ENCODE measurements at places on chromosomes 4 and X. TPM values are rescaled to one million over a fixed set of nuclear protein-coding genes. Genes with fewer than 3 reads are reported as not detected.

Gene IL15
- total RNA-seq = 0.50 TPM

Gene HSFX1
- 2.4 TPM for total RNA-seq

DNA sequence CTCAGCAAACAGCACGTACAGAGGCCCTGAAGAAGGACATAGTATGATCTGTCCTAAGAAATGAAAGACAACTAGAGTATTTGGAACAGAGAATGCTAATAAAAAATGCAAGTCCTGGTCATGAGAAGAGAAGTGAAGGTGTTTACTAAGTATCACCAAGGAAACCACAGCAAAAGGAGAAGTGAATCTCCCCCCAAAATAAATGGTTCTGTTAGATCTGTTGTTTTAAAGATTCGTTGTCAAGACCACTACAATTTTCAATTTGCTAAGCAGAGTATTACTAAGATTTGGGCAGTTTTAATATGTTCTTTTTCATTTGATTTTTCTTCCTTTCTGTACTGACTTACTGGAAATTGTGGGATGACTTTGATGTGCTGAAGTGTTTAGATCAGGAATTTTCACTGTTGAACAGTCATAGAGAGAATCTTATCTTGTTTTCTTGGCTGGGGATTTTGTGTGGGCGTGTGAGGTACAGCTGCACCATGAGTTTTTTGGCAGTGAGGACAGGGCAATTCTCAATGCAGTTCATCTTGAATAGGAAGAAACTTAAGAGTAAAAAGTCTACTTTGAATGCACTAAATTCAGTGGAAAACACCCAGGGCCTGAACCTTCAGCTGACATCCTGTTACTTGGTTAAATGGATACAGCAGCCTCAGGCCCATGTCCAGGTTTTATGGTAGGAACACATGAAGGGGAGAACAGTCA lies 132.2 kb downstream of the STIM2 start:
- DNase-seq = no peak
- H3K36me3 ChIP-seq = no peaks in the 10 kb centered on the region
- H3K4me1 ChIP-seq = no peaks in the 10 kb centered on the region
- no peak overlapping the region for H3K4me3 ChIP-seq
- peak overlapping the region; percentile 50 for H3K27ac ChIP-seq
- H3K27me3 ChIP-seq = no peaks in the 10 kb centered on the region

GRCh38 chr4:14615671-14616070 lies 386.6 kb upstream of the CPEB2 start:
- no peaks in the 10 kb centered on the region for H3K27me3 ChIP-seq
- no peaks in the 10 kb centered on the region for H3K36me3 ChIP-seq
- H3K4me1 ChIP-seq = no peaks in the 10 kb centered on the region
- no peak overlapping the region for H3K27ac ChIP-seq
- H3K4me3 ChIP-seq = no peak overlapping the region

DNA sequence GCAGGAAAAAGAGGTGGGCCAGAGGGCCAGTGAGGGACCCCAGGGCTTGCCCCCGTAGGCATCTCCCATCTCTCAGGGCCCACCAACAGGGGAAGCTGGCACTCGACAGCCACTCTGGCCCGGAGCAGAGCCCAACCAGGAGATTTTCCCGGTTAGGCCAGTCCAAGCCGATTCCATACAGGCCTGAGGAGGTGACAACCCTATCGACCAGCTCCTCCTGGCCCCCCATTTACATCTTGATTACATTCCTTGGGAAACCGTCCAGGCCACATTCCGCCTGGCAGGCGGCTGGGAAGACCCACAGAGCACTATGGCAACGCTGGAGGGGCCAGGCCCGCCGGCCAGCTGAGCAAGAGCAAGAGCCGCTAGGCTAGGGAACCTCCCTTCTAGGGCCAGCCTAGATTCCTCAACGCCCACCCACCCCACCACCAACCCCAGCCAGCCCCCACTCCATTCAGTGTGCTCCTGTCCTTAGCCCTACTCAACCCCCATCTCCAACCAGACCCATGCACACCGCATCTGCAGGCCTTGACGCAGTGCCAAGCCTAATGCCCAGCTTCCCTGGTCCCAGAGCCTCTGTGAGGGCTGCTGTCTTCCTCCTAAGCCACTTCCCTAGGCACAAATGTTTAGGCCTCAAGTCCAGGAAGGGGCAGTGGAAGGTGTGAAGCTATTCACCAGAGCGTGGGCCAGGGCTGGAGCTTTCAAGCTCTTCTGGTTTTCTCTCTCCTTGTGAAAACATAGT lies 161.2 kb downstream of the EFNB1 start:
- H3K27ac ChIP-seq = peak overlapping the region; percentile 60
- no peaks in the 10 kb centered on the region for H3K36me3 ChIP-seq
- no peak overlapping the region for H3K4me3 ChIP-seq
- no peaks in the 10 kb centered on the region for H3K27me3 ChIP-seq
- DNase-seq = peak; percentile 88
- H3K4me1 ChIP-seq = no peaks in the 10 kb centered on the region

DNA sequence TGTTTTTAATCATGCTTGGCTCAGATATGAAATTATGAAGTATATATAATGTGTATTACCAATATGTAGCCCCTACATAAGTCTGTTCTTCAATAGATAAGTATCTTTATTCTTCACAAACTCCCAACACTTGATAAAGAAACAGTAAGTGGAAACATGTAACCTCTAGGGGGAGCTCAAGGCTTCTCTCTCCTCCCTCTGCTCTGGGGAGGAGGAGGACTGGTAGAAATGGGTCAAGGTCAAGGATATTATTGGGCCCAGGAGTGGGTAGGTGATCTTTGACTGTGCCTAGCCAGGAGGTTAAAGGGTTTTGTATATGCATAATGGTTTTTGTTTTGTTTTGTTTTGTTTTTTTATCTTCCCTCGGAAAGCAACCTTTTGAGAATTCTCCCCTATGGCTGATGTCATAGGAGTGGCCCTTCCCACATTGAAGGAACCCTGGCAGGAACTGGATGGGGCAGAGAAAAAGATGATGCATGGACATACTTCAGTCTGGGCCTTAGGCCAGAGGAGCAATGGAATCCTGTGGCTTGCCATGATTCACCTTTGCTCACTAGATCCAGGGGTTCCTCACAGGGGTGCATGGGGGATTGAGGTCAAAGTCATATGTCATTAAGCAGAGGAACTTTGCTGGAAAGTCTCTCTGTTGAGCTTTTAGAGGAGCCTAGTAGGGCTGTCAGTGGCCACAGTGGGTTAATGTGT lies 460.3 kb downstream of the MID1IP1 start:
- no peak overlapping the region for H3K27ac ChIP-seq
- no peaks in the 10 kb centered on the region for H3K36me3 ChIP-seq
- H3K27me3 ChIP-seq = no peaks in the 10 kb centered on the region
- no peaks in the 10 kb centered on the region for H3K4me1 ChIP-seq

GRCh38 chr4:39278476-39278875 lies 87.7 kb downstream of the RFC1 start:
- H3K4me1 ChIP-seq = peaks cover 1% of the 10 kb centered on the region
- no peaks in the 10 kb centered on the region for H3K27me3 ChIP-seq
- no peak overlapping the region for H3K27ac ChIP-seq
- no peak for DNase-seq

- H3K4me3 ChIP-seq = no peak overlapping the region
- peaks cover 14% of the 10 kb centered on the region for H3K4me1 ChIP-seq
- peak overlapping the region; percentile 51 for H3K27ac ChIP-seq
- DNase-seq = peak; percentile 77
These were observed 164.7 kb downstream of the SOWAHB start for GRCh38 chr4:76733068-76733771.

All from endodermal cell (in vitro differentiated cells).